ENCODE measurements at places on chromosomes 7 and 10.

- peak; percentile 43 for DNase-seq
These were observed 844 bp downstream of the FBXW4 start for GRCh38 chr10:101693978-101694673.

- no peak for DNase-seq
These were observed 99.2 kb downstream of the FOXL3 start for GRCh38 chr7:388961-389701.

- DNase-seq = no peak
These were observed 284.7 kb upstream of the AKR1E2 start for GRCh38 chr10:4541292-4541691.

GRCh38 chr7:35570937-35571336 is 124.0 kb downstream of the HERPUD2 start:
- no peak for DNase-seq

- DNase-seq = no peak
These were observed 5.1 kb downstream of the HOXA13 start for GRCh38 chr7:27194686-27195379.

DNA sequence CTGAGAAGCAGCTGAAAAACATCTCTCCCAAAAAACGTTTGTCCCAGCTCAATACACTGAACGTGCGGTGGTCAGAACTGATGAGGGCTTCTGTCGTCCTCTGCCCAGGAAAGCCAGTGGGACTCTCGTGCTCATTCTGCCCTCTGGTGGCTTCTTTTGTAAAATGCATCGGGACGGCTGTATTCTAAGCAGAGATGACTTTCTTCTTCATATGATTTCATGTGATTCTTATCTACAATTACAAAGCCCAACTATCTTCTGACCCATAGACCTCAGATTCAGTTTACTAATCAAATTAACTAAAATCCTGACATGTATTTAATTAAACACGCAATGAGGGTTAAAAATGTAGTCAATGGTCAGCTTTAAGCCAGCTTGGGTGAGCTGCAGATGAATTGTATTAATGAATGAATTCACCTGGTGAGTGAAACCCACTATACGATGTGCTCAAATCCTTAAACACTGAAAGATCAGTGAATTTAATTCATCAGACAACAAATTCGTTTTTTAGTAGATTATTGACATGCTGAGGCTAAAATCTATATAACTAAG is 117.6 kb upstream of the FAM204A start:
- peak; percentile 57 for DNase-seq

GRCh38 chr10:81081887-81082620 is 544.4 kb downstream of the SH2D4B start:
- DNase-seq = no peak

- DNase-seq = no peak
These were observed 163.6 kb downstream of the PIP4K2A start for GRCh38 chr10:22550732-22551131.

DNA sequence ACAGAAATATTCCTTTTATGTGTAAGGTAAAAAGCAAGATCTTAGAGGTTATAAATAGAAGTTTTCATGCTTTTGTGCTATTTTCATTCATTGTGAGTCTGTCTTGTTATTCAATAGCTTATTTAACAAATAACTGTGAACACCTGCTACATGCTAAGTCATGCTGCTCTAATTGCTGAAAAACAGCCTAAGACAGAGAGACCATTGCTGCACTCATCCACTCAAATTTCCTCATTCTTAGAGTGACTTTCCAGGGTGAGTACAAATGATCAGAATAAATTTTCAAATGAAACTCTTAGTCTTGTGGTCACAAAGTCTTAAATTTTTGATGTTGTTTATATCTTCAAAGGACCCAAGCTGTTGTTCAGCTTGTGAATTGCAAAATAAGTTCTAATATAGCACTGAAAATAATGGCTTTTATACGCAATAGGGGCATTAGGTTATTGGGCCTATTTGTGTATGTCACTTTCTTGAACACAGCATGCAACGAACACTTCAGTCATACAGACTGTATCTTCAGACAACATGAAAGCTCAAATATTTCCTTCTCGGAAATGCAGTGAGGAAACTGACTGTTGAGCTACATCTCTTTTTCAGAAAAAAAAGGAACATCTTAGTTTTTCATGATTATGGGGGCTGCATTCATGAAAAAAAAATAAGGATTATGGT is 247.9 kb upstream of the PCDH15 start:
- DNase-seq = no peak

GRCh38 chr7:24882989-24883621 is 96.9 kb downstream of the OSBPL3 start:
- DNase-seq = no peak

GRCh38 chr7:3461923-3462322 is 160.9 kb downstream of the SDK1 start:
- DNase-seq = no peak

DNA sequence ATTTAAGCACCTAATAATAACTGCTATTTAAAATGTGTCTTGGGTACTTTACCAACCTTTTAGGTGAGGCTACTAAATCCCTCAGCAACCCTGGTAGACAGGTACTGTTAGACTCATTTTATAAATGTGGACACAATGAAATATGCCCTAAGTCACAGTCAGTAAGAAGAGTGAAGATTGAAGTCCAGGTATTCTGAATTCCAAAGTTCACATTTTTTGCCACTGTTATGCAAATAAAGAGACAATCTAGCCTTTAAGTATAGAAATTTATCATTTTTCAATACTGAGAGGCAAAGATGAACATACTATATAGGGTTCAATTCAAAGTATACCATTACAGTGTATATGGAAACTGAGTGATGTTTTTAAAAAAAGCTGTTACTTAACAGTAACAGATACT is 102.7 kb downstream of the LMBR1 start:
- DNase-seq = no peak

GRCh38 chr10:98460837-98461499 is 14.2 kb upstream of the HPS1 start:
- DNase-seq = no peak

DNA sequence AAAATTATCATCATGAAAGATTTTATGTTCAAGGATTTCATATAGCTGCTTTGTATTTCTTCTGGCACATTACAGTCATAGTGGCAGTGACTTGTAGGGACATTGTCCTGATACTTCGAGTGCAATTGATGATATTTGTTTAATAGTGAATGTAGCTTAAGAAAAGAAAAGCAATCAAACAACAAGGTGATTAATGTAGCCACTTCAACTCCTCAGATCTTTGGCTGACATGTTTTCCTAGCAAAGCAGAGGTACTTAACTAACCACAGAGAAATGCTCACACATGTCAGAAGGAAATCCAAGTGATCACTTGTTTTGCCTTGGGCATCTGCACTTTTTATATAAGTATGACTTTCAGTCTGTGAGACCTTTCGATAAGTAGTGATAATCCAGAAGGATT is 470.3 kb downstream of the AUTS2 start:
- DNase-seq = no peak

DNA sequence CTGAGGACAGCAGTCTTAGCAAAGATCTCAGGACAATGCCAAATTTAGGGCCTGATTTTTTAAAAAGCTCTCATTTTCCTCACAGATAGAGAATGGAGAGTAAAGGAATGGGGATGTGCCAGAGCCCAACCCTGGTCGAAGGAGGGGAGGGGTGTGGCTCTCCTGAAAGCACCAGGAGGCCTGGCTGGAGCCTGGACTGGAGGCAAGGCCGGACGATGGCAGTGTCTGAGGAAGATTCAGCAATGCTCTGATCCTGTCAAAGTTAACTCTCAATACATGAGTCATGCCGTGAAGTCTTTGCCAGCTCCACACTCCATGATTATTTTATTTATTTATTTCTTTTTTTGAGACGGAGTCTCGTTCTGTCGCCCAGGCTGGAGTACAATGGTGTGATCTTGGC is 108.3 kb downstream of the UPF2 start:
- no peak for DNase-seq

GRCh38 chr10:113287592-113287991 is 265.3 kb upstream of the HABP2 start:
- DNase-seq = no peak

DNA sequence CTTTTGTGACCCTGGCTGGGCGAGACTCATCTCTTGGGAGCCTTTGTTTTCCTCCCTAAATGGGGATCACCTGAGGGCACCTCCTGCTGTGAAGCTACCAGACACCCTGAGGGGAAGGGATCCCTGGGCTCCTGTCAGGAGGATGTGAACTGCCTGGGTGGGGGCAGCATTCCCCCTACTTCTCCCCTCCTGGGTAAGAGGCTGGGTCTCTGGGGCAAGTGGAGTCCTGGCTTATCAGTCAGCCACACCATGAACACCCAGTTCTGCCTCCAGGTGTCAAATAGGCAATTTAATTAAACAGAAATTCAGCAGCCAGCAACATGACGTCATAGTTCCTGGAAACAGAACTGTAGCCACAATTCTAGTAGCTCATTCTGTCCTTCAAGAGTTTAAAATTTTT is 97.7 kb upstream of the RET start:
- DNase-seq = no peak

- DNase-seq = no peak
These were observed 85.2 kb downstream of the AMPH start for GRCh38 chr7:38545977-38546376.

DNA sequence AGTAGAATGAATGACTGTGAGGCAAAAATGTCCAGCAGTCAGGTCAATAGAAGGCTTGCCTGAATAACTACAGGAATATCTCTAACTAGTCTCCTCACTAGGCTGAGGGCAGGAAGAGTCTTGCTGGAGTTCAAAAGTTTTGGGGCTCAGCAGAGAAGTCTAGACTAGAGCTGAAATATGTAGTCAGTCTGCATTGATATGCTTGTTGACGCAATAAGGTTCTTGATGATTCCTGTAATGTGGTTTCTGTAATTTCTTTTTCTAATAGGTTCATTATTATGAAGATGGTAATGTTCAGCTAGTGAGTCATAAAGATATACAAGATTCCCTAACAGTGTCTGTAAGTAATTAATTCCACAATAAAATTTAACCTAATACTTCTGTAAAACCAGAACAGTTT is 41.5 kb upstream of the ST7 start:
- no peak for DNase-seq

DNA sequence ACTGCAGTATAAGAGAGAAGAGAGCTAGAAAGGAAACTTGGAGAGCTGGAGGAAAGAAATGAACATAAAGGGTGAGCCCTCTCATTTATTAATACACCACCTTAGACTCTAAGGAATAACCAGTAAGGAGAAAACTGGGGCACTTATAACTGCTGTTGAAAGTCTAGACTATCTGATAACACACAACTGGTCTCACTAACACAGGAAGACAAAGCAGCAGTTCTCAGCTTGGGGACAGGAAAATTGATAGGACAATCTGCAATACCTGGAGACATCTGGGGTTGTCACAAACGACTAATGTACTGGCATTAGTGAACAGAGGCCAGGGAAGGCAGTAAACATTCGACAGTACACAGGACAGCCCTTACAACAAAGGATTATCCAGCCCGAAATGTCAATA is 6.8 kb downstream of the ELMO1 start:
- no peak for DNase-seq

DNA sequence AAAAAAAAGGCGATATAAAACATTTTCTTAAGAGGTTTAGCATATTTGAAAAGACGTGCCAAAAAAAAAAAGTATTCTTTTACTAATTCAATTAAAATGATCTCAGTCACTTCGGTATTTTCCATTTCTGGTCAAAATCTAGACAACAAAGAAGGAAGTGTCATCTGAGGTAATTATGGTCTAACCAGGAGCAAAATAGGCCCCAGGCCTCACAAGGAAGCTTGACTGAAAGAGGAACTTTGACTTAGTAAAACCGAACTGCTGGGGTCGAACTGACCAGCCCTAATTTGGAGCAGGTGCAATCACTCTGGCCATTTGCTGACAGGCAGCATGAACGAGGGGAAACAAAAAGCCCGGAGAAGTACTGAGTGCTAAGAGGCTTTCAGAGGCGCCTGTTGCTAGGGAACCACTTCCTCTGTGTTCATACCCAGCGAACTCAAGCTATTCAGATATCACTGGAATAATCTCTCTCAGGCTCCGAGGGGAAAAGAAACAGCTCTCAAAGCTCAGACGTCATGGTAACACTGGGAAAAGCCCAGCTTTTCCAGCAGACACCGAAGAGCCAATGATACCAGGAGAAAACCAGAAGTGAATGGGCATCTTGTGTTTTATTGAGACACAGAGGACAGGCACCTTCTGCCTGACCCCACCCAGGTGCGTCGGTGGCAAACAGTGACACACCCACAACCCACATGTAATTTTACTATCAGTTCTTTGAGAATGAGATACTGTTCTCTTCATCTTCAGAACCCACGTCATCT is 126.5 kb downstream of the FAM107B start:
- no peak for DNase-seq

- peak; percentile 24 for DNase-seq
These were observed 51.4 kb upstream of the PDCD4 start for GRCh38 chr10:110820321-110820814.

DNA sequence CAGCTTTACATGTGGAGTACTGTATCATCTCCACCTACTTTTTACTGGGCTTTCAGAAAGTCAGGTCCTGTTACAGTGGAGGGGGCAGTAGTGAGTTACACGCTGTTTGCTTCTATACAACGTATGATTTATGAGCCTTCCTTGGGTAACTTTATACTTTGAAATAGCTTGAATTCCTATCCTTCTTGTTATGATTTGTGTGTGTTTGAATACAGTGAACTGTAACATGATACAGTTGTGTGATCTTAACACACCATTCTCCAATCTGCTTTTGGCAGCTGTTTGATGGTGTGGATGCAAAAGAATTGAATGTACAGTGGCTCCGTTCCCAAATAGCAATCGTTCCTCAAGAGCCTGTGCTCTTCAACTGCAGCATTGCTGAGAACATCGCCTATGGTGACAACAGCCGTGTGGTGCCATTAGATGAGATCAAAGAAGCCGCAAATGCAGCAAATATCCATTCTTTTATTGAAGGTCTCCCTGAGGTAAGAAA is 41.7 kb downstream of the SP8 start:
- no peak for DNase-seq

GRCh38 chr7:4267341-4268039 is 414.6 kb upstream of the FOXK1 start:
- no peak for DNase-seq

DNA sequence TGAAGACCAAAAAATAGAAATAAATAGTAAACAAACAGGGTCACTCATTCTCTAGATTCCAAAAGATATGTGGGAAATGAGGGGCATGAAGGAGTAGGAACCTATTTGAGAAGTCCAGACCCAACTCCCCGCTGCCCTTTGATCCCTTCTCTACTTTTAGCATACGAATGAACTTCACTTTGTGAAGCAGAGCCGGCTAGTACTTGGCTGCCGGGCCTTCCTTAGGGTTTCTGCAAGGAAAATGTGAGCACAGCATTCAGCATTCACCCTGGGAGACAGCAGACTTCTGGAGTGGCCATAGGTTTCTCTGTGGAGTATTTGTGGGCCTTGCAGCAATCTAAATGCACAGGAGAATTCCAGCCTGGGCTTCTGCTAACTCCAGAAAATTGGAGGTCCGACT is 76.3 kb upstream of the PRKAR2B start:
- no peak for DNase-seq

- DNase-seq = no peak
These were observed 17.1 kb upstream of the ZNF800 start for GRCh38 chr7:127409629-127410028.

DNA sequence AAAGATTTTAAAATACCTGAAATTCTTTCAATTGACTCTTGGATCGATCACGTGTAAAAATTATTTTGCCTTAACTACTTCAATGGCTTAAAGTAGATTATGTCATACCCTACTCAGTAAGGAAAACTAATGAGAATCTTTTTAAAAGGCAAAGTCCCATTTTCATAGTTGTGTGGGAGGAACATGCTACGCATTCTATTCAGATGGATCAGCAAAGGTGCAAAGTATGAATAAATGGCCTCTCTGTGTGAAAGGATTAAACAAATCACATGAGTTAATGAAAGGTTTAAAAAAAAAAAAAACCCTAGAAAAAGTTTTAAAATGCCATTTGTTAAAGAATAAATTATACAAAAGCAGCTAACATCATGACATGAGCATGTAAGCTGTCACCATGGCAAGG is 77.1 kb downstream of the ENO4 start:
- DNase-seq = no peak

Measured in hypothalamus (tissue), 51 donors.